ENCODE measurements at places on chromosomes 1 and 21.

DNA sequence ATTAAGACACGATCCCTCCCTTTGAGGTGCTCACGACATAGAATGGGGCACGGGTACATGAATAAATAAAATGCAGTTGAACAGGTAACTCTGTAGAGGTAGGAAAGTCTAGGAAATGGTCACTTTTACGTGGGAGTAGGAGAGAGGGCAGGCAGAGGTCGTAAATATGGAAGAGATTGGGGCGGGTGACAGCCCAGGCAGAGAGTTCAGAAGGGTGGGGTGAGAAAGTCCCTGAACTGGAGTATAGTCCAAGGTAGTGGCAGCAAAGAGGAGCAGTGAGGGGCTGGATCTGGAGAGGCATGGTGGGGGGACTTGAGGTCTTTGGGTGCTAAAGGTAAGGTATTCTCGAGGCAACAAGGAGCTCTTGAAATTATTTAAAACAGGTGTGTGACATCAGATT, 147.9 kb downstream of the C1orf21 start:
- no peak for DNase-seq

GRCh38 chr1:24022581-24023361, 42.6 kb upstream of the SRSF10 start:
- DNase-seq, result no peak

- no peak for DNase-seq
Observed at GRCh38 chr1:149884433-149885338, 14.7 kb upstream of the BOLA1 start.

- peak; percentile 8 for DNase-seq
Observed at GRCh38 chr1:175043824-175044223, 20.6 kb upstream of the MRPS14 start.

- no peak for DNase-seq
Observed at GRCh38 chr1:219676012-219676765, 63.3 kb upstream of the ZC3H11B start.

GRCh38 chr1:48263041-48263440, 40.5 kb downstream of the SLC5A9 start:
- DNase-seq, result no peak

- no peak for DNase-seq
Observed at GRCh38 chr1:6149597-6149996, 30.5 kb downstream of the CHD5 start.

DNA sequence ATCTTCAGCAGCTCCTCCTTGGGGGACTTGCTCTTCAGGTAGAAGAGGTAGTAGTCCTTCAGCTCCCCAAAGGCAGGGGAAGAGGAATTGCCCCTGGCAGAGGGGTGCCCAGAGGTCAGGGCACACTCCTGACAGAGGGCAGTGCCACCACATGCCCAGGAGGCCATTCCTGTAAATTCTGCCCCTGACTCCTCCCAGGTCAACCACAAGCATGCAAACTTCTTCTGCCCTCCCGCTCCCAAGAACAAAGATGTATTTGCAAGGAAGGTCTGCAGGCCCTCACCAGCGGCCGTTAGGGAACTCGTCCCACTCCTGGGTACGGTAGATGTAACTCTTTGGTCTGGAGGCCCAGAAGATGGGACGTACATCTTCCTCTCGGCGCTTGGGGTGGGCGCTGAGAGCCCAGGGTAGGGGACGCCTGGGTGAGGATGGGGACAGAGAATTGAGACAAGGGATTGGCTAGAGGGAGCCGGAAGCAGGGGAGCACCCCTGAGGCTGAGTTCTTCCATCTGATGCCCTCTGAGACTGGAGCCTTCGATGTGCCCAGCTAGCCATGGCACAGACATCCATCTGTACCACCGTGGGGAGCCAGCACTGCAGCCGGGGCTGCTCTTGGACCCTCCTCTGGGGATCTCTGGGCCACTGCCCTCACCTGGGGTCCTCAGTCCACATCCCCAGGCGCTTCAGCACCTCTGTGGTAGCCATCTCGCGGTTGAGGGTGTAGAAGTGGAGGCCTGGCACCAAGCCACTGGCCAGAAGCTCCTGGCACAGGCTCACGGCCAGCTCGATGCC, 11.1 kb downstream of the MTHFR start:
- no peak for DNase-seq

DNA sequence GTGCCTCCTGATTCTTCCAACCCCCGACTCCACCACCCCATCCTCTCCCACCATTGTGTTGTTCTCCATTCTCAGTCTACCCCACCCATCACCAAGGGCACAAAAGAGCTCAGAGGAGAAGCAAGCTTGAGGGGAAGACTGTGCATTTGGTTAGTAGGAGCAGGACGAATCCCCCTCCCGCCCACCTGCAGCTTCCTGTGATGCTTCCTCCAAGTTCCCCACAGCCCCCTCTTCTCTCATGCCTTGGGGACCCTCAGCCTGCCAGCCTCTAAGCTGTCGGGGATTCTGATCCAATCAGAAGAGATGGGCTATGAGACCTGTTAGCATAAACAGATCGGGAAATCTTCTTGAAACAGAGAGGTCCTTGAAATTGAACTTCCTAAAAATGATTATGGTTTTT, 22.2 kb upstream of the CAPZB start:
- no peak for DNase-seq

DNA sequence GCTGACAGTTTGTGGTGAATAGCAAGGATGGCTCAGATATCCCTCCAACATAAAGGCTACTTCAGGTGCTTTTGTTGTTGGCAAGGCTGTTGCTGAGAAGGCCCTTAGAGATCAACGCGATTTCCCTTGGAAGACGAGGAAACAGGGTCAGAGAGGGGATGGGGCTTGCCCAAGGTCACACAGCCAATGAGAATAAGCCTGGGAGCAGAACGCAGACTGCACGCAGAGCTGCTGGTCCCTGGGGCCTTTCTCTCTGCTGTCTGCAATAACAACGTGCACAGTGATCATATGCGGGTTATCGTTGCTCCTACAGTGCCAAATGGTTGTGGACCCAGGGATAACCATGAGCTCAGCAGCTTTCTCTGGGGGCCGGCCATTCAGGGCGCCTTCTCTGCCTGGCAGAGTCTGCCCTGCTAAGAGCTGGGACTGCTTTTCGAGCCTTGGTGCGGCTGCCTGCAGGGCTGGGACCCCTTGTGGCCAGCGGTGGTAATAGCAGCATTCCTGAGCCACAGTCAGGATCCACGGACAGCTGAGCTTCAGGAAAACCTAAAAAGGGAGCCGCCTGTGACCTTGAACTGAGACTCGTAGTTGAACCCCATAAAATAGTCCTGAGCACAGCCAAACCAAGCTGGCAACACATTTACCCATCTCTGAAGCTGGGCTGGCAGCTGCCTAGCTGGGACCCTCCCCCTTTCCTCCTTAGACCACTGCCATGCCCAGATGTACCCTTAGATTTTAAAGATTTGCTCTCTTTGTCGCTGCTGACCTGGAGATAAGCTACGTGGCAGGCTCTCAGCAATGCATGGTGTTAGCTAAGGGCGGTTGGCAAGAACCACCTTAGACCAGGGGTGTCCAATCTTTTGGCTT, 39.8 kb downstream of the HTR6 start:
- peak; percentile 82 for DNase-seq

DNA sequence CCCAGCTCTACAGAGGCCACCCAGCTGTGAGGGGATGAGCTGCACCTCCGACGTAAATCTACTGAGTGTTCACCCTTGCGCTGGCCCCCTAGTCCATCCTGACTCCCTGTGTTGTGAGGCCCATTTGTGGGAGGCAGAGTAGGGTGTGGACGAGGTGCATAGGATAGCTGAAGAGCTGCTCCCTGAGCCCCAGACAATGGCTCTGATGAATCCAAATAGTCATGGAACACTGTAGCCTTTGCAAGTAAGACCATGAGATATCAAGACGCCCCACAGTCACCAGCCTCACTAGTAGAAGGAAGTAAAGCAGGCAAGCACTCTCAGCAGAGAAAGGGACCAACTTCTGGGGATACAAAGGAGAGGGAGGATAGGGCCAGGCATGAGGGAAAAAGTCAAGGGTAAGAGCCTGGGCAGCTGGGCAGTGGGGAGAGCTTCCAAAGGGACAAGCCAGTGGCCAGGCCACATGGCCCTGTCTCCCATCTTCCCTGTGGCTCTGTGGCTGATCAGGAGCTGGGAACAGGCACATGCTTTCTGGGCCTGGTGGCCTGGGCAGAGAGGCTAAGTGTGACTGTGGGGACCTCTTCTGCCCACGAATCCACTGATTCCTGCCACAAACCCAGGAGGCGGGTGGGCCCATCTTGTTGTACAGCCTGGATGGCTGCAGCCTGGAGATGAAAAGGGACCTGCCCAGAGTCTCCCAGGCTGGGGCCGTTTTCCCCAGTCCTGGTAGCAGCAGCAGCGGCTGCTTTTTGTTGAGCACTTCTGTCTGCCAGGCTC, 55.5 kb upstream of the EPS8L3 start:
- no peak for DNase-seq

DNA sequence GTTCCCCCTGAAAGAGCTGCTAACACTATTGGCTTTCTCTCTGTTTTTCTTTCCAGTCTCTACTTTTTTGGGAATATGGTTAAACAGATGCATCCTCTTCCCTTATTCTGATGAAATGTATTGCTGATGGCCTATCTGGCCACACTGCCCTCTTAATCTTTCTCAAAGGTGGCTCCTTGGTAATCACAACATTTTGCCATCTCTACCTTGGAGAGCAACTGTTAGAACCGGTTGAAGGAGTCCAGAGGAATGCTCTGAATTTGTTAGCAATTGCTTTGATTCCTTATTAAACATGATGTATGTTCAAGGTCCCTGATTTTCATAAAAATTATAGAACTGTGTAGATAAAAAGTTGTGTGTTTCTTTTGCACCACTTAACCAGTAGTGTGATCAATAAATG, 50.1 kb upstream of the ARID1A start:
- DNase-seq, result no peak

DNA sequence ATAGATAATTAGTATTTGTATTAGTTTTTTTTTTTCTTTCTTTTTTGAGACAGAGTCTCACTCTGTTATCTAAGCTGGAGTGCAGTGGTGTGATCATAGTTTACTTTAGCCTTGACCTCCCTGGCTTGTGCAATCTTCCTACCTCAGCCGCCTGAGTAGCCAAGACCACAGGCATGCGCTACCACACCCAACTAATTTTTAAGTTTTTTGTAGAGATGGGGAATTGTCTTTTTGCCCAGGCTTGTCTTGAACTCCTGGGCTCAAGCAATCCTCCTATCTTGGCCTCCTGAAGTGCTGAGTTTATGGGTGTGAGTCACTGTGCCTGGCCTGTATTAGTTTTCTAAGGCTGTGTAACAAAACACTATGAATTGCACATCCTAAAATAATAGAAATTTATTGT, 58.3 kb downstream of the MSH4 start:
- DNase-seq, result no peak

GRCh38 chr1:8731162-8731561, 86.3 kb downstream of the RERE start:
- DNase-seq, result no peak

- DNase-seq, result no peak
Observed at GRCh38 chr1:152410599-152410998, 3.5 kb downstream of the CRNN start.
